ENCODE measurements at places on chromosomes 4 and X. TPM values are rescaled to one million over a fixed set of nuclear protein-coding genes. Genes with fewer than 3 reads are reported as not detected.

- H3K4me1 ChIP-seq: no peaks in the 10 kb centered on the region
- H3K36me3 ChIP-seq: no peaks in the 10 kb centered on the region
- H3K4me3 ChIP-seq: no peak overlapping the region
- H3K27ac ChIP-seq: no peak overlapping the region
Measured at GRCh38 chr4:187127456-187127855, 403.8 kb upstream of the FAT1 start.

- no peaks in the 10 kb centered on the region for H3K4me1 ChIP-seq
- H3K36me3 ChIP-seq: no peaks in the 10 kb centered on the region
- peaks cover 45% of the 10 kb centered on the region for H3K27me3 ChIP-seq
- H3K27ac ChIP-seq: no peak overlapping the region
Measured at GRCh38 chr4:1002131-1002630, 9.0 kb upstream of the SLC26A1 start.

DNA sequence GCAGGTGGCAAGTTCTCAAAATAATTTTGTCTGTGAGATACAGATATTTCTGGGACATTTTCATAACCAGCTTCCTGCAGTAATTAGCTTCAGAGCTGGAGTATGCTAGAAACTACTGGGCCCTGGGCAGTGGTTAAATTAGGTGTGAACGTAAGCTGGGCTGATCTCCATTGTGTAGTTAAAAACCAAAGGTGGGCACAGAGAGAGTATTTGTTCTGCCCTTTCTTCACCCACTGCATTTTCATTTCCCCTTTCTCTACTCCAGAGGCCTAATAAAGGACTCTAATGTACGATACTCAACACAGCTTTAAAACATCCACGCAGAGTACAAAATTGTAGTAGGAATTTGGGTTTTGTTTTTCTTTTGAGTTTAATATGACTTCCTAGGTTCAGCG lies 252.7 kb downstream of the SPRY1 start:
- no peak overlapping the region for H3K27ac ChIP-seq
- H3K4me1 ChIP-seq: no peaks in the 10 kb centered on the region
- H3K27me3 ChIP-seq: no peaks in the 10 kb centered on the region
- no peaks in the 10 kb centered on the region for H3K36me3 ChIP-seq
- no peak overlapping the region for H3K4me3 ChIP-seq
- no peak for DNase-seq

- no peak overlapping the region for H3K4me3 ChIP-seq
- no peaks in the 10 kb centered on the region for H3K27me3 ChIP-seq
- H3K27ac ChIP-seq: no peak overlapping the region
- H3K4me1 ChIP-seq: peaks cover 12% of the 10 kb centered on the region
Measured at GRCh38 chrX:57929373-57929772, 19.1 kb upstream of the ZXDA start.

GRCh38 chrX:43910012-43910411 lies 27.8 kb upstream of the MAOB start:
- H3K4me1 ChIP-seq: no peaks in the 10 kb centered on the region
- H3K4me3 ChIP-seq: no peak overlapping the region
- H3K36me3 ChIP-seq: no peaks in the 10 kb centered on the region
- no peak for DNase-seq

GRCh38 chr4:96145601-96146000 lies 305.7 kb downstream of the PDHA2 start:
- H3K4me1 ChIP-seq: no peaks in the 10 kb centered on the region
- no peak overlapping the region for H3K4me3 ChIP-seq
- DNase-seq: no peak
- H3K27ac ChIP-seq: no peak overlapping the region
- H3K36me3 ChIP-seq: no peaks in the 10 kb centered on the region

- DNase-seq: peak; percentile 93
- H3K4me1 ChIP-seq: peaks cover 67% of the 10 kb centered on the region
- H3K27ac ChIP-seq: peak overlapping the region; percentile 94
Measured at GRCh38 chrX:1391370-1391706, 575 bp downstream of the SLC25A6 start.

DNA sequence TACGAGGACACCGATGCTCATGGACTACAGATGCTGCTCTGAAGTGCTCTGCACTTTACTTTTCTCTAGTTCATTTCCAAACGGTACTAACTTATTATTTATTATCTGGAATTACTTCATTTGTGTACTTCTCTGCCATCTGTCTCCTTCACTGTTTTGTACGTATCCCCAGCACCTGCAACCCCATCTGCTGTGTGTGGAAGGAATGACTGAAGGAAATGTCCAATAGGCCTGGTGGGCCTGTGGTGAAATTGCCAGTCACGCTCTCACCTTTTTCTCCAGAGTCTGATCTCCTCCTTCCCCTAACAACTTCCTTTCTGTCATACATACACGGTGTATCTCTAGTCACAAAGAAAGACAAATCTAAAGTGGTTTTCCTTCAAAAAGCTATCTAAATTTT lies 12.9 kb downstream of the TMEM154 start:
- peaks cover 26% of the 10 kb centered on the region for H3K4me1 ChIP-seq
- no peaks in the 10 kb centered on the region for H3K27me3 ChIP-seq
- no peak overlapping the region for H3K4me3 ChIP-seq
- DNase-seq: no peak
- no peak overlapping the region for H3K27ac ChIP-seq

DNA sequence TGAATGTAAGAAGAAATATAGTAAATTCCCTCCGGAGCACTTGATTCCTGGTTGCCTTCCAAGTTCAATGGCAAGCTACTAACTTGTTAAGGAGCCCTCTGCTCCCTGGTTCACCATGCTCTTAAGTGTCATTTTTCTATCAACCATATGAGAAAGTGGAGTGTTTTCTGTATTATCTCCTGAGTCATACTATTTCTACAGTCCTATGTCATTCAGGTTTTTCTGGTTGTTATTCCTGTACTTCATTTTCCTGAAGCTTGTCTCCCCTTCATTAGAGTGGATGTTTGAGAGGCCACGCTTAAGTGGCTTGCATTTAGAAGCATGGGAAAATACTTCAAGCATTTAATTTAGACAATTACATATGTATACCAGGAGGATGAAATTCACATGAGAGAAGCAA lies 14.7 kb upstream of the EPGN start:
- DNase-seq: no peak
- H3K36me3 ChIP-seq: no peaks in the 10 kb centered on the region
- H3K27me3 ChIP-seq: no peaks in the 10 kb centered on the region
- H3K4me1 ChIP-seq: no peaks in the 10 kb centered on the region
- no peak overlapping the region for H3K27ac ChIP-seq

DNA sequence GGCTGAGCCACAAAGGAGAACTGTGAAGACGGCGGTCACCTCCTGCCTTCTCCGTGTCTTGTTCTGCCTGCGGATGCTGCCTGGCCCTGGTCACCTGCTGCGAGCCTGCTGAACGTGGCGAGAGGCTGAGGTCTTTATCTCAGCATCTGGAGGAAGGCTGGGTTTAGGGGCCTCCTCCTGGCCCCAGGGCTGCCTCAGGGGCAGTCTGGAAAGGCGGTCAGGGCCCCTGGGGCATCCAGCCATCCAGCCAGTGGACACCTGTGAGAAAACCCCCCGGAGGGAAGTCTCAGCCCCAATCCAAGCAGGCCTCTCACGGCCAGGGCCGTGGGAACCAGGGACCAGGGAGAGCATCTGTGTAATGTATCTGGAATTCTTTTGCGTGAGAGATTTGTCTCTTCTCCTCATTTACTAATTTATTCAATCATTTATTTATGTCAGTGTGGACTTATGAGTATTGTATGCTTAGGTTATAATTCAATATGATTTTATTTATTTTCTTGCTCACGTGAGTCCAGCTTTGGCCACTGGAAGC lies 11.3 kb downstream of the PDE6B start:
- no peaks in the 10 kb centered on the region for H3K4me1 ChIP-seq
- DNase-seq: no peak
- no peak overlapping the region for H3K27ac ChIP-seq
- no peak overlapping the region for H3K4me3 ChIP-seq
- peaks cover 5% of the 10 kb centered on the region for H3K36me3 ChIP-seq

- no peak overlapping the region for H3K4me3 ChIP-seq
- no peaks in the 10 kb centered on the region for H3K4me1 ChIP-seq
- H3K36me3 ChIP-seq: no peaks in the 10 kb centered on the region
Measured at GRCh38 chrX:18449236-18449635, 23.8 kb downstream of the CDKL5 start.

DNA sequence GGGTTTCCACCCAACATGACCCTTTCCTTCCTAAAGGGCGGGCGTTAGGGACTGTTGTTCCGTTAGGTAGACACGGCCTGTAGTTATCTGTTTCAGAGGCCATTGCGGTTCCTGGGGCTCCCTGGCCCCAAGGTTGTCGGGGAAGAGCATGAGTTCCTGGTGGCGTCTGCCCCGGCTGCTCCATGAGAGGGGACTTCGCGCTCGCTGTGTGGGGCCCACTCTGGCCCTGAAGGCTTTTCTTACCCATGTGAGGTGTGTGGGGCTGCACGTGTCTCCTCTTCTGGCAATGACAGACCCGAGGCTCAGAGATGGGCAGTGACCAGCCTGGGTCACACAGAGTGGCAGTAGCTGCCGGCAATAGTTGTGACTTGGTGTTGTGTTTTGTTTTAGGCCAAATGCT lies 9.1 kb downstream of the TADA2B start:
- H3K36me3 ChIP-seq: peaks cover 24% of the 10 kb centered on the region
- H3K4me1 ChIP-seq: peaks cover 36% of the 10 kb centered on the region
- H3K27me3 ChIP-seq: no peaks in the 10 kb centered on the region

- no peak for DNase-seq
- H3K36me3 ChIP-seq: peaks cover 16% of the 10 kb centered on the region
- peaks cover 38% of the 10 kb centered on the region for H3K4me1 ChIP-seq
- no peak overlapping the region for H3K27ac ChIP-seq
- H3K4me3 ChIP-seq: no peak overlapping the region
- no peaks in the 10 kb centered on the region for H3K27me3 ChIP-seq
Measured at GRCh38 chrX:155053656-155054055, 17.3 kb downstream of the CMC4 start.

DNA sequence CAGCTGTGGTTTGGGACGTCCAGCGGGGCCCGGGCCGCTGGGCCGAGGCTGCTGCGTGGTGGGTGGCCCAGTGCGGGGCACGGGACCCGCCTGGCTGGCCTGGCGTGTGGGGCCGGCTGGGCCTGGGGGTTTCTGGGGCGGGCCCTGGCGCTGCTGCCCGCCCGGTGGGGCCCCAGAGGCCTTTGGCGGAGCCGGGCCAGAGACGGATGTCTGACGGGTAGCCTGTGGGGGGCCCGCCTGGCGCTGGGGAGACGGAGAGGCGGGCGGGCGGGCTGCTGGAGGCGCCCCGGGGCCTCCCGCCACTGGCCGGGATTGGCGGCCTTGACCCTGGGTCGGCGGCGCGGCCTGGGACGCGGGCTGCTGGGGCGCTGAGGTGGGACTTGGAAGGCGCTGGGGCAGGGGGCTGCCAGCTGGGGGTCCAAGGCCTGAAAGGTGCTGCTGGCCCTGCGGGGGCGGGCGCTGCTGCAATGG lies 8.1 kb upstream of the TIMP1 start:
- no peak for DNase-seq
- H3K4me1 ChIP-seq: peaks cover 20% of the 10 kb centered on the region
- H3K36me3 ChIP-seq: peaks cover 28% of the 10 kb centered on the region
- H3K4me3 ChIP-seq: no peak overlapping the region
- H3K27me3 ChIP-seq: no peaks in the 10 kb centered on the region

GRCh38 chr4:34108391-34108790 lies 2135.9 kb downstream of the ARAP2 start:
- H3K27ac ChIP-seq: no peak overlapping the region
- DNase-seq: no peak
- no peaks in the 10 kb centered on the region for H3K36me3 ChIP-seq
- H3K4me3 ChIP-seq: no peak overlapping the region

DNA sequence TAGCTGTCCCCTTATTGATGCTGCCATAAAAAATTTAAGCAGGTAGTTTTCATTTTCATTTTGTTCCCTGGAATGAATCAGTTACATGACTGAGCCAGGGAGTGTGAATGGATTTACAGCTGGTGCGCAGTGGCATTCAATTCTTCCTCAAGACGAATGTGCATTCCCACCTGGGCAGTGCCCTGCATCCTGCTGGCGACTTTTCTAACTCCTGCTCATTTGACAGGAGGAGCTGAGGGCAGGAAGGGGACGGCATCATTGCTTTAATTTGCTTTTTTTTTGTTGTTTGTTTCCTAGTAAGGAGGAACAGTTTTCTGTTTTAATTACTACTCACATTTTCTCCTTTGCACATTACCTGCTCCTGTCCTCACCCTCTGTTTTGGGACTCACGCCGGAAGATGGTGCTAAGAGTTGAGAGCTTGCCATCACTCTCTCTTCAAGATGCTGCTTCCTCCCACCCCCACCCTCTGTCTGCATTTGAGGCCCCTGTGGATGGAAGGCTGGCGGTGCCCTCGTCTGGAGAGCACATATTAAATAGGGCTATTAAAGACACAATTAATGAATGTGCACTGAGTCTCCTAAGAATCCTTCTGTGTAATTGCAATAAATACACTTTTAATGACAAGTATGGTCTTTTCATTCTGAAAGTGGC lies 35.8 kb downstream of the PSAPL1 start:
- no peak overlapping the region for H3K4me3 ChIP-seq
- no peak for DNase-seq
- H3K36me3 ChIP-seq: no peaks in the 10 kb centered on the region

GRCh38 chrX:41522081-41522480 lies 74.9 kb downstream of the NYX start:
- H3K27ac ChIP-seq: no peak overlapping the region
- peaks cover 32% of the 10 kb centered on the region for H3K36me3 ChIP-seq
- peaks cover 33% of the 10 kb centered on the region for H3K4me1 ChIP-seq
- DNase-seq: no peak
- no peak overlapping the region for H3K4me3 ChIP-seq

GRCh38 chr4:118032691-118033090 lies 1.6 kb upstream of the NDST3 start:
- peaks cover 27% of the 10 kb centered on the region for H3K27me3 ChIP-seq
- H3K27ac ChIP-seq: no peak overlapping the region
- H3K36me3 ChIP-seq: no peaks in the 10 kb centered on the region
- no peak overlapping the region for H3K4me3 ChIP-seq
- H3K4me1 ChIP-seq: peaks cover 7% of the 10 kb centered on the region

PNMA5 gene
- total RNA-seq: 0.23 TPM

TCEAL6 gene
- total RNA-seq: not detected

PYURF gene
- 52.1 TPM for total RNA-seq

TECRL gene
- not detected for total RNA-seq

MAGEB10 gene
- not detected for total RNA-seq

PDCL2 gene
- total RNA-seq: not detected

SMIM31 gene
- not detected for total RNA-seq

All from activated CD4-positive, alpha-beta memory T cell treated with anti-CD3 and anti-CD28 coated beads, Interleukin-2, amount 10 ng/mL, durations not matched to agents 7 days and 5 days (primary cell).